ENCODE measurements at places on chromosomes 13 and 19.

GRCh38 chr13:76189882-76190519, 553.9 kb downstream of the LMO7 start:
- DNase-seq: no peak

GRCh38 chr13:39406688-39407087, 196.3 kb downstream of the LHFPL6 start:
- no peak for DNase-seq

GRCh38 chr13:75416327-75417011, 65.5 kb downstream of the TBC1D4 start:
- no peak for DNase-seq

- DNase-seq: no peak
Measured at GRCh38 chr19:15212711-15213110, 11.9 kb upstream of the NOTCH3 start.

DNA sequence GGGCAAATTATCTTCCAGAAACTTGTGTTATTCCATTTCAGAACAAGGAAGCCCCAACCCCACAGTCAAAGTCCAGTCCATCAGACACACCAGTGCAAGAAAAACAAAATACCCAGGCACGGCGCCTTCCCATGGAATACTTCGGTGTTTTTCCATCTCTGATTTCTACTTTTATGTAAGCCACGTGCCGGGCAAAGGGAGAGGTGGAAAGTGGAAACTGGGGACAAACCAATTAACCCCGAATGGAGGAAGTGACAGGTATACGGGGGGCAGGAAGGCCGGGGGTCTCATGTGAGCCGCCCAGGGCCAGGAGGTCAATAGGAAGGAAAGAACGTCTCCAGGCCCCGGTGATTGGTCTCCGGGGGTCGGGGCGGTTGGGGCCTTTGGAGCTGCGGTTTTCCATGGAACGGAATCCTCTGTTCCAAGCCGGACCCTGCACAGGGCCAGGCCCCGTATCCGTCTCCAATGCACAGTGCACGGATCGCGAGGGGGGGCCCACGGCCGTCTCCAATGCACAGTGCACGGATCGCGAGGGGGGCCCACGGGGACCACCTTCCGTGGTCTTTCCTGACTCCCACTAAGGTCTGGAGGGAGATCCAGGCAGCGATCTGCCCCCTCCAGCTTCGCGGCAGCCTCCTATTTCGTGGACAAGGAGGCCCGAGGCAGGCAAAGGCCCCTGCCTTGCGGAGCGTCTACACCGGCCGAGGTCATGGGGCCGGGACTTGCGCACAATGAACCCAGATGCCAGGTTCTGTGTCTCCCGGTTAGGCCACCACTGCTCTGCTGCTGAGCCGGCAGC, 79.7 kb downstream of the GADD45B start:
- DNase-seq: no peak
